ENCODE measurements at places on chromosomes 7 and 10. TPM values are rescaled to one million over a fixed set of nuclear protein-coding genes. Genes with fewer than 3 reads are reported as not detected.

The EMX2 gene
- total RNA-seq = not detected

The HOXA13 gene
- not detected for total RNA-seq

The CPA2 gene
- total RNA-seq = not detected

The IL6 gene
- 2.4 TPM for total RNA-seq

The FAM25G gene
- not detected for total RNA-seq

The HOGA1 gene
- not detected for total RNA-seq

The TSPAN15 gene
- 1.5 TPM for total RNA-seq

The DYDC2 gene
- total RNA-seq = not detected

The PDZD8 gene
- total RNA-seq = 18.3 TPM

All from activated T-cell treated with anti-CD3 and anti-CD28 coated beads, Interleukin-2, amount 50 U/mL, for 72 hours (primary cell).